Right renal cortex interstitium (tissue), 3 donors: ENCODE measurements at places on chromosomes 7 and 10. TPM values are rescaled to one million over a fixed set of nuclear protein-coding genes. Genes with fewer than 3 reads are reported as not detected.

GRCh38 chr7:98387131-98387530 is 13.8 kb downstream of the BAIAP2L1 start:
- DNase-seq: no peak

DNA sequence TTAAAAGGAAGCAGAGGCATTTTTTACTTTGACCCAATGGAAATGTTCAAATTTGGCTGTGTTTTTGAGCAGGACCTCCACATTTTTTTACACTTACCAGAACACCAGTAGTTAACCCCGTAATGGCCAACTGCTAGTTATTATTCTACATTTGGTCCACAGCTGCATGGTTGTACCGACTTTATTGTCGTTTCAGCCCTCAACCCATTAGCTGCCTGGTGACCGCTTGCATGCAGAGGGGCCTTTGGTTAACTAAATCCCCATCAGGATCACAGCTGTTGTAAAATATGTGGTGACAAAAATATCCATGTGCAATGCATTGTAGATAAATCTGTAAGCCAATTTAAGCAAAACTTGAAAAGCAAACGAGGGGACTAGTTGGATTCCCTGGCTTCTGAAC is 342.2 kb upstream of the MEOX2 start:
- DNase-seq: no peak

DNA sequence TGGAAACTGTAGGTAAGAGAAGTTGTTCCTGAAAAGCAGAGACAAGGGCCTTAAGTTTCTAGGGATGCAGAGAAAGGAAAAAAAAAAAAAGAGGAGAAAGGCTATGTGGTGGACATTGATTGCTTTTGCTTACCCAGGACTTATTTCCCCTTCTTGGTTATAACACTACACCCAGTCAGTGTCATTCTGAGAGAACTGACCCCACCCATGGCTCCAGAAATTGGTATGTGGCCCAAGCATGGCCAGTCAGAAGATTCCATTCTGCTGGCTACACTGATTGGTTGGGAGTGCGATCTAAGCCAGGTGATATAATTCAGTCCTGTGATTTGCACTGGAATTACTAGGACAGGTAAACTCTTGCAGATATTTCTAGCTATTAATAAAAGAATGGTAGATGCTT is 62.2 kb upstream of the EXOC4 start:
- DNase-seq: no peak

GRCh38 chr7:8015100-8015745 is 46.6 kb downstream of the GLCCI1 start:
- no peak for DNase-seq

Gene SCART1
- polyA plus RNA-seq: 0.98 TPM

DNA sequence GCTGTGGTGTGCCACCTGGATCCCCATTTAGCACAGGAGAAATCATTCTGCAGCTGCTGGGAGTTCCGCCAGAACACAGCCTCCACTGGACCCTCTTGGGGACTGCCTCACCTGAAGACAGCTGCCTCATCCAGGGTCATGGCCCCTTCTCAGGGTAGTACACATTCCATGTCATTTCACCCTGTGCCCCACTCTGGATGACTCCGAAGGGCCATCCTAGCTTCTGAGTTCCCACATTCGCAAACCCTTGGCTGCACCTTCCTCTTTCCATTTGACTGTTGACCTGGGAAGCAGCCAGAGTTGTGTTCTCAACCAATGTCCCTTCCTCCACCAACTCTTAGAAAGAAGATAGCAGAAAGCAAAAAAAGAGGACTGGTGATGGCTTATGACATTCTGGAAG is 125.6 kb upstream of the TBX20 start:
- no peak for DNase-seq

Gene OIT3
- polyA plus RNA-seq: 3.2 TPM

- no peak for DNase-seq
These were observed 333.5 kb downstream of the GPR37 start for GRCh38 chr7:124432009-124432578.

Gene ECHDC3
- polyA plus RNA-seq: 14.6 TPM

- no peak for DNase-seq
These were observed 125.7 kb downstream of the RGS10 start for GRCh38 chr10:119416855-119417254.

GRCh38 chr10:59891936-59892335 is 14.4 kb downstream of the CCDC6 start:
- DNase-seq: no peak

- no peak for DNase-seq
These were observed 6.9 kb downstream of the MYOZ1 start for GRCh38 chr10:73634421-73634820.

Gene KCP
- 12.1 TPM for polyA plus RNA-seq

DNA sequence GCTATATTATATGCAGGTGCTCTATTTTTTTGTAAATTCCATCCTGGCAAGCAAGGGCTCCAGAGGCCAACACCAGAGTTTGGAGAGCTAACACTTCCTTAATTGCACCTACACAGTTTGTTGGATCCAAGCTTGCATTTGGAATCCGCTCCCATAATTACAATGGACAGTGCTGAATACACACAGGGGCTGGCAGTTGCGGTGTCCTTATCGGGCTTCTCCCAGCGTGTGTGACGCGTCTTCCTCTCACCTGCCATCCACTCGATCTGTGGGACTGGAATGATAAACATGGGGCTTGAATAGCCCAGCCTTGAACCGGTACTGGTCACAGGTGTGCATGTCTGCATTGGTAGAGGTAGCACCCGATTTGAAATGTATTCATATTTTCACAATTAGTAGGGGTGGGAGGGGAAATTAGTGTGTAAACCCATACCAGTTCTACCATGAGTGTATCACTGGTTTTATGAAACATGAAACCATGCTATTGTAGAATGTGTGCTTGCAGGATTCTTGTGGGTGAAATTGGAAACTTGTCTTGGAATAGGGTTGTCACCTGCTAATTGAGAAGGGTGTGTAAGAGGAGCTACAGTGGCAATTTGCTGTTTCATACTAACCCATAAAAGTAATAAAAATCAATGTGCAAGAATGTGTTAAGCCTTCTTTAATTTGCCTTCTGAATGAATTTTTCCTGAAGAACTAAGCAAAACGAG is 316.5 kb downstream of the WDR11 start:
- DNase-seq: no peak

DNA sequence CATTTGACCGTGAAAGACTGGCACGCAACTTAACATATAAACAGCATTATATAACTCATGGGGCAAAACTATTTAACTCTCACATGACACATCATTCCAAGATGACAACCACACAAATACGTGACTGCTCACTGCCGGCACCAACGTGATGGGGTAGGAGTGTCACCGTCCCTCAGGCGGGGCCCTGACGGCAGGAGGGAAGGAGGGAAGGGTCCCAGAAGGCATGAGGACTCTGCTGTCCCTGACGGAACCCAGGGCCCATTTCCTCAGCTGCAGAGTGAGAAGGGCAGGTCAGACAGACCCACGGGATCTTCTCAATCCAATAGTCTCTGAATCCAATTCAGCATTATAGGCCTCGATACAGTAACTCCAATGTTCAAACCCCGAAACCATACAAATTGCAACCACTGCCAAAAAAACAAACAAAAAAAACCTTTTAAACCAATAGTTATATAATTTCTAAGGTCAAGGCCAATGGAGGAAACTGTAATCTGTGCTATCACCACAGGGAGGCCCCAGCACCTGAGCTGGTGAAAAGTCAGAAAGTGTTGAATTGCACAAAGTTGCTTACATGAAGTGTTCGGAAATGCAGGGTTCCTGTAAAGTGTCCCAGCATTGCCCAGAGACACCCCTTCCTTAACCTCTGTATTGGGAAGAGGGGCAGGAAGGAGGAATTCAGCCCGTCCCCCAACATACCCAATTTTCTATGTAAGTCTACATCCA is 137.4 kb downstream of the TNS3 start:
- DNase-seq: no peak

DNA sequence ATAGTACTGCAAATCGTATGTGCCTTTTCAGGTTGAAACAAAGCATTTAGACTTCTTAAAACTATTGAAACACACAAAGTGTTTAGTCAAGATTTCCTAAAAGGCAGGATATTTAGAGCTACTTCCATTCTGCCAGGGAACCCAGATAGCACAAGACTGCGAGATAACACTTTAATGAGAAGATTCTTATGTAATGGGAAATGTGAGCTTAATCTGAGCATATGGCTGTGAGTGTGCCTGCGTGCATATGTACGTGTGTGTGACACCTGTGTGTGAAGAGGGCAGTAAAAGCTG is 14.3 kb upstream of the JCAD start:
- DNase-seq: no peak

Gene CRHR2
- polyA plus RNA-seq: not detected

DNA sequence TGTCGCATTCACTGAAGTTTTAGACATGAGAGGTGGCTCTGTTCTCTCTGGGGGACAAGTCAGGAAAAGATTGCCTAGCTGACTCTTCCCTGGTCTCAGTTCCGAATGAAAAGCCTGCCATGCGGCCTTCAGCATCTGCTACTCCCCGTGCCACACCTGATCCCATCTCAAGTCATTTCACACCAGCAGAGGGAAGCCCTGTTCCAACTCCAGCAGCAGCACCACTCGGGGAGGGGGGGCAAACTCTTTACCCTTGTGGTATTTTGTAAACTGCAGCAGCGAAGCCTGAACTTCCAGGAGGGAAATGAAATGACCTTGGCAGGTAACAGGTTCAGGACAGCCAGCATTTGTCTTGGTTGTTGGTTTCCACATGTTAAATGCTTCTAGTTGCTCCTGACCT is 13.8 kb downstream of the LRRC4 start:
- DNase-seq: no peak

DNA sequence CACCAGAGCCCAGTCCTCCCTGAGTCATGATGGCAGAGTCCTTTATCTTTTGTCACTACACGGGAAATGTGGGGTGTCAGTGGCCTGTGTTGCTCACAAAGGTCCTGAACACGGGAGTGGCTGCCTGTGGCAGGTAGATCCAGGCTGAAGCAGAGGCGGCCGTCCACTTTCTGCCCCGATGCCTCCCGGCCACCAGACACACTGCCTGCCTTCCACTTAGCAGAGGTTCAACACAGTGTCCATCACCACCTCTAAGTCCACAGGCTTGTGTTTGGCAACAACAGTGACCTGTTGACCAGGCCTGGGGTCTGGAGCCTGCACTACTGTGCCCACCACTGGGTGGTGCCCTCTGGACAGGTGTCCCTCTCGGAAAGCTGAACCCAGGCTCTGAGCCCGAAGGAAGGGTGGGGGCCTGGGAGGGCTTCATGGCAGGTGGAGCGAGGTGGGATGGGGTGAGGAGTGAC is 49.9 kb upstream of the CAMK2B start:
- no peak for DNase-seq

GRCh38 chr7:79984210-79984609 is 150.4 kb upstream of the GNAI1 start:
- DNase-seq: no peak

Gene ZC3HAV1
- polyA plus RNA-seq: 21.7 TPM

Gene HOXA5
- polyA plus RNA-seq: 63.8 TPM

- no peak for DNase-seq
These were observed 11.0 kb downstream of the GUSB start for GRCh38 chr7:65971021-65971420.

Gene EZH2
- polyA plus RNA-seq: 37.7 TPM

DNA sequence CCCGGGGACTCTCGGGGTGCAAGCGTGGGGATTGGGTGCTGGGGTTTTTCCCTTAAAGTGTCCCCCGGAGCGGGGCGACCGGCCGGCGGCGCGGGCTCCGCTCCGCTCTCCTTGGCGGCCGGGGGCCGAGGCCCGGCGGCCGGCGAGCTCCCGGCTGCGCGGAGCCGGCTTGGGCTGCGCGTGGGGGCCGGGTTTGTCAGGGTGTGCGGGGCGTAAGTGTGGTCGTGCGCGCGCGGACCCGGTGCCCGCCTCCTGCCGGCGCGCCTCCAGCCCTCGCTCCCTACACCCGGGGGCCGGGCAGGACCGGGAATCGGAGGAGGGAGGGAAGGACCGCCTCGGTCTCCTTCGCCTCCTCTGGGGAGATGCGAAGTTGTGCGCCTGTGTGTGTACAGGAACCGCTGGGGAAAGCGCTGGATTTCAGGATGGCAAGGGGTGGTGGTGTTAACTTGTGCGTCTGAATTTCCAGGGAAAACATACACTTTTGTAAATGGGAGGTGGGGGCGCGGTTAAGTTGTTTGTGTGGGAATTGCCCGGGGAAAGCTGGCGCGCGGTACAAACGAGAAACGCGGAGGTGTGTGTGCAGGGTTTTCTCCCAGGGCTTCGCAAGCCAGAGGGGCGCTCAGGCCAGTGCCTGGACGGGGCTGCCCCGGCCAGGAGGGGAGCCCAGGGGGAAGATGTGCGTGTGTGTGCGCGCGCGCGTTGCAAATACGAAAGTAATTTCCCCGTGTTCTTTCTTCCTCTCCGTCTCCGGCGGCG is 737 bp downstream of the ZMIZ1 start:
- DNase-seq: no peak

Gene ADRB1
- 0.06 TPM for polyA plus RNA-seq

DNA sequence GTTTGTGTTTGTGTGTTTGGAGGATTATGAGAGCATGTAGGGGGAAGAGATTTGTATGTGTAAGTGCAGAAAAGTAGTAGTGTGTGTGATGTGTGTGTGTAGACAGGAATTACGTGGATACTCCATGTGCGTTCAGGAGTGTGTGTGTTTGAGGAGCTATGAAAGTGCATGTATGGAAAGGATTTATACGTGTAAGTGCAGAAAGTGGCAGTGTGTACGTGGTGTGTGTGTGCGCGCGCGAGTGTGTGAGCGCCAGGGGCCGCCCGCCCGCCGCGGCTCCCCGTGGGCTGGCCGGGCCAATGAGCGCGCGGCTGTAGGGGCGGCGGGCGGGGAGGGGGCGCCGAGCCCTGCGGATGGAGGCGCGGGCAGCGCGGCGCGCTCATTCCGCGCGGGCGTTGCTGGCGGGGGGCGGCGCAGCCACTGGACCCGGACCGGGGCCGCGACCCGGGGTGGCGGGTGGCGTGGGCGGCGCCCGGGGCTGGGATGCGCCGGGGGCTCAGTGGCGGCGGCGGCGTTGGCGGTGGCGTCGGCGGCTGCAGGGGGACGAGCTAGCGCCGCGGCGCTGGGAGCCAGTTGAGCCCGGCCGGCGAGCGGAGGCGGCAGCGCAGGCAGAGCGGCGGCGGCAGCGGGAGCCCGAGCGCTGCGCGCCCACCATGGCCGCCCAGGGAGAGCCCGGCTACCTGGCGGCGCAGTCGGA is at the start of gene BICC1:
BICC1 (plus strand) TSS at position 382 of the 697 bp plus-strand sequence; CDS start at position 654, 272 bp downstream.
- DNase-seq: peak; percentile 59

Gene SND1
- polyA plus RNA-seq: 163 TPM

GRCh38 chr7:102872460-102872859 is 40.3 kb upstream of the LRRC17 start:
- no peak for DNase-seq

DNA sequence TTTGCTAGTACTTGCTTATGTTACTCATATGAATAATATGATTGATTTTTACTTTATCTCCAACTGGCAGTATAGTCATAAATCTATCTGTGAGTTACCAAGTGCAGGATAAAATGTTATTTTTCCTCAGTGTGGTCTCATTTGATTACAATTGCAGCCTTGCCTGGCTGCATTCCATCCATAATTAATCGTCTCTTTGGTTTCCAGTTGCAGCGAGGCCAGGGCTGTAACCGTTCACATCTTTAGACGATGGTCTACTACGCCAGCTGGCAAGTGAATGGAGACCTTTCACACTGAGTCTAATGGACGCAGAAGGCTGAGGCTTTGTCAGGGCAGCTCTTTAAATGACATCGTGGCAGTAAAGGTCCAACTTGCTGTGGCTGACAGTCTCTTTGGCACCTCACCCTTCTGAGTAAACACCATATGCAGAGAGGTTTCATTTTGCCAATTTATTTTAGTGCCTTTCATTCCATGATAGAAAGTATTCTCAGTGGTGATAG is 84.0 kb downstream of the ARL4A start:
- DNase-seq: peak; percentile 40
